ENCODE measurements at places on chromosomes 2 and 18.

- DNase-seq = no peak
Measured at GRCh38 chr2:108363024-108363907, 14.5 kb upstream of the SULT1C4 start.

DNA sequence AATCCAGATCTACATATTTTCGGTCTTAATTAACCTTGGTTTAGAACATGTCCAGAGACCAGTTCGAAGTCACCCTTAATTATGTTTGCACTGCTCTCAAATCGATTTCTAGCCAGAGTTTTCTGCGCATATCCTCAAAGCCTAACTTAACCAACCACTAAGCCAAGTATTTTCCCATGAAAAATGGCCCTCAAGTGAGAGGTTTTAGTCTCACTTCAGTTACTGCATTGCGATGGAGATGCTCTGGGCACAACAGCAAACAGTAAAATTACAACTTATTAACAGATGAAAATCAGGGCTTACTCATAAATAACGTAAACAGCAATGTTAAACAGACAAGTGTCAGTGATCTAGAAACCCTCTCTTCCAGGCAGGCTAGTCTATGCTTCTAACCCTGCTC is 4.5 kb downstream of the RTN4 start:
- no peak for DNase-seq

DNA sequence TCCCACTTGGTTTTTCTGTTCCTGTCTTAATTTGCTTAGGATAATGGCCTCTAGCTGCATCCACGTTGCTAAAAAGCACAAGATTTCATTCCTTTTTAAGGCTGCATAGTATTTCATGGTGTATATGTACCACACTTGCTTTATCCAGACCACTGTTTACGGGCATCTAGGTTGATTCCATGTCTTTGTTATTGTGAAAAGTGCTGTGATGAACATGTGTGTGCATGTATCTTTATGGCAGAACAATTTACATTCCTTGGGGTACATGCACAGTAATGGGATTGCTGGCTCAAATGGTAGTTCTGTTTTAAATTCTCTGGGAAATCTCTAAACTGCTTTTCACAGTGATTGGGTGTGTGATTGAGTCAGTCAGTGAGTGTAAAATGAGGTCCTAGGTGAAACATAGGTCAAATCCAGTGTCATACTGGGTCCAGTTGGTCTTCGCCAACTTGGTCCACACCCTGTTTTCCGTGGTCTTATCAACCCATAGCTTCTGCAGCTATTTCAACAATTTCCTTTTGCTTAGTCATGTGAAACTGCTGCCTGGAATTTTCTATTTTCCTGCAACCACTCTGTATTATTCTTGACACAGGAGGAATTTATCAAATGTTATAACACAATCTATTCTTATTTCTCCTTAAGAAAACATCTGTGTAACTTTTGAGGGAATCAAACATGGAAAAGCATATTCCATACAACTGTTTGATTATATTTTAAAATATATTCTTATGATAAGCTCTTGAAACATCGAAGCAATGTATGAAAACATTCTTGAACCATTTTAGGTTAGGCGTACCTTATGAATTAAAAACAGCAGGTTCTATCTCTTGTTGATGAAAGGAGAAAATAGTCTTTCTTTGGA is 82.9 kb downstream of the ADCYAP1 start:
- DNase-seq = no peak

DNA sequence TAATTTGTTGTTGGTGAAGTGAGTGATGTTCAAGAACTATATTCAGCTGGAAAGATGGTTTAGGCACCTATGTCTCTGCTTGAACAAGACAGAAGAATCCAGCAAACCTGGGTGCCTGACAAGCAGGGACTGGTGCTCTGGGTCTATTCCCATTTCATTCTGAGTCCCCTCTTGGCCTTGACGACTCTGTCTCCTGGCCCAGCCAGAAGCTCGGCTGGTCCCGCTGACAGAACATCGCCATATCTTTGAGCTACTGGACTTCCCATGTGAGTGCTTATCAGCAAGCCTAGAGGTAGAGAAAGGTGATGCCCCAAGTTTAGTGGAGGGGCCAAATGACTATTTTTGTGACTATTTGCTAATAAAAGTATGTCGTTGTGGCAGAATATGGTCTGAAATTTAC is 48.2 kb downstream of the SDC1 start:
- no peak for DNase-seq

- DNase-seq = no peak
Measured at GRCh38 chr2:16791496-16791895, 125.9 kb upstream of the CYRIA start.

DNA sequence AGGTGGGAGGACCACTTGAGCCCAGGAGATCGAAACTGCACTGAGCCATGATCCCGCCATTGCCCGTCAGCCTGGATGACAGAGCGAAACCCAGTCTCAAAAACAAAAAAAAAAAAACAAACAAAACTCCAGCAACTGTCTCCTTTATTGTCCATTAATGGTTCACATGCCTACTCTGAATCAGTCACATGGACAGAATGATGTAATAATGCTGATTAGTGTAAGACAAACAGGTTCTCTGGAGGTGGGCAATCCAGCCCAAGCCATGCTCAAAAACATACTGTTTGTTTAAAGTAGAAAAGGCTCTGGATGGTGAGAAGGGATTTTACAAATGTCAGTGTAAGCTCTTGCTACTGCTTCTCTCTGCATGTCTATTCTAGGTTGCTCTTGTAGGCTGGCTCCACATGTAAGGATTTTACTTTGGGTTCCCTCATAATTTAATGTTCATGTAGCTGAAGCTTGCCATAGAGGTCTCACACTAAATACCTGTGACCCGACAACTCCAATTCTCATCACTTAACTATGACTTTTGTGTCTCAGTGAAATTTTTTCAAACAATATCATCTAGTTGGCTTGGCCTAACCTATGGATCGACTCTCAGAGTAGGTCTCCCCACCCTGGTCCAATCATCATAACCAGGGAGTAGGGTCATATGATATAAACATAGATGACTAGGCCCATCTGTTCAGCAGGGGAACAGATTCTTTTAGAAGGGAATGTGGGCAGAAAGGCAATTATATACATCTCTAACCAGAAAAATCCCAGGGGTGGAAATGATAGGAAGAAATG is 83.9 kb upstream of the SLC39A10 start:
- DNase-seq = no peak

DNA sequence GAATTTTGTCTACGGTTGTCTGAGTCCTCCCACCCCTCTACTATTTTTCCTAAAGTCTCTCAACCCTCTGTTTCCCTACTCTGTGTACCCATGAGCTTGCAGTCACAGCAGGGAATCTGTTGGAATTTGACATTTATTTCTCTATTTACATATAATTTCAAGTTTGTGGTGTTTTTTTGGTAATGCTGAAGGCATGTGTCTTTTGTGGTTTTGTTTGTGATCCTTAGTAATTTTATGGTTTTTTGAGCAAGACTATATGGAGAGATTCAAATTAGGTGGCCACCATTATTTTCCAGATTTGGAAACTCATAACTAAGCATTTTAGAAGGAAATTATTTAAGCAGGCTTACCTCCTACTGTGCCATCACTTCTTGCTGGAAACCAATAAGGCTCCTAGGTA is 27.2 kb upstream of the FBLN7 start:
- no peak for DNase-seq

DNA sequence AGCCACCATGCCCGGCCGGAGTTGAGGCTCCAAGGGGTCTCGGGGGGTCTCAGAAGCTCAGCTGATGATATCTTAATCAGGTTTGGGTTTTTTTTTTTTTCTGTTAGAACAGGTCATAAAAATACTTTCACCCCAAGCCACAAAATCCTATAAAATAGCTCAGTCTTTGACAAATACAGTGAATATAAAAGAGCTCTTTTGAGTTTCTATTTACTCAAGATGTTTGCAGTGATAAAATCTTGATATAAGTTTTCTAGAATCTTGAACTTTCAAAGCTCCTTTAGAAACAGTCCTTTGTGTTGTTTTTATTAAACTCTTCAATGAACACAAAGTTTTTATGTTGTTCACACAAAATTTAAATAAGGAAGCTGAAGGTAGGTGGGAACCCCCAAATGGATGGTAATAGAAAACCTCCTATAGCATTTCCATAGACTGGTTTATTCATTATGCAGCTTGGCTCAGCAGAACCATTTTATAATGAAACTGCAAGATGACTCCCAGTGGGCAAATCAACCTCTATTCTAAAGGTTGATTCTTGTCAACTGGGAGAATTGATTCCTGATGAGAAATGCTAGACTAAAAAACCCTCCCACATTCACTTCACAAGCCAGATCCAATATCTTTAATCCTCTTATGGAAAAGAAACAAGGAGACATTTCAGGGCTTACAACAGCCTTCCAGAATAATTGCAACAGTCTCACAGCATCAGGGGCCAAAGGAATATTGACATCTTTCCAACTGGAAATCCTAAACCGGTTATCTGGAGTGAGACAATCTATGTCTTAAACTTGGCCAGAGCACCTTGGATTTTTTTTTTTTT is 13.6 kb upstream of the NARS1 start:
- no peak for DNase-seq

DNA sequence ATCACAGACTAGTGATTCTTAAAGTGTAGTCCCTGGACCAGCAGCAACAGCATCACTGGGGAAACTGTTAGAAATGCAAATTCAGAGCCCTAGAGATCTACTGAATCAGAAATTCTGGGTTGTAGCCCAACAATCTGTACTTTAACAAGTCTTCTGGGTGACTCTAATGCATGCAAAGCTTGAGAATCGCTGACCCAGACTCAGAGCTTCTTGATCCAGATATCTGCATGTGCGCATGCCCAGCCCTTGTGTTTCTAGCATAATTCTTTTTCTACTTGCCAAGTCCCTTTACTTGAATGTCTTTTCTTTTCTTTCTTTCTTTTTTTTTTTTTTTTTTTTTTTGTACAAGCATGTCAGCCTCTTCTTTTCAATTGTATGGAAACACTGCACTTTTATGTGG is 60.4 kb downstream of the FIGN start:
- DNase-seq = no peak

GRCh38 chr18:48186131-48186766 is 222.9 kb downstream of the ZBTB7C start:
- no peak for DNase-seq

- DNase-seq = no peak
Measured at GRCh38 chr2:230408244-230408842, 7.7 kb upstream of the SP100 start.

GRCh38 chr2:207167099-207167923 is 1.6 kb upstream of the KLF7 start:
- DNase-seq = no peak

DNA sequence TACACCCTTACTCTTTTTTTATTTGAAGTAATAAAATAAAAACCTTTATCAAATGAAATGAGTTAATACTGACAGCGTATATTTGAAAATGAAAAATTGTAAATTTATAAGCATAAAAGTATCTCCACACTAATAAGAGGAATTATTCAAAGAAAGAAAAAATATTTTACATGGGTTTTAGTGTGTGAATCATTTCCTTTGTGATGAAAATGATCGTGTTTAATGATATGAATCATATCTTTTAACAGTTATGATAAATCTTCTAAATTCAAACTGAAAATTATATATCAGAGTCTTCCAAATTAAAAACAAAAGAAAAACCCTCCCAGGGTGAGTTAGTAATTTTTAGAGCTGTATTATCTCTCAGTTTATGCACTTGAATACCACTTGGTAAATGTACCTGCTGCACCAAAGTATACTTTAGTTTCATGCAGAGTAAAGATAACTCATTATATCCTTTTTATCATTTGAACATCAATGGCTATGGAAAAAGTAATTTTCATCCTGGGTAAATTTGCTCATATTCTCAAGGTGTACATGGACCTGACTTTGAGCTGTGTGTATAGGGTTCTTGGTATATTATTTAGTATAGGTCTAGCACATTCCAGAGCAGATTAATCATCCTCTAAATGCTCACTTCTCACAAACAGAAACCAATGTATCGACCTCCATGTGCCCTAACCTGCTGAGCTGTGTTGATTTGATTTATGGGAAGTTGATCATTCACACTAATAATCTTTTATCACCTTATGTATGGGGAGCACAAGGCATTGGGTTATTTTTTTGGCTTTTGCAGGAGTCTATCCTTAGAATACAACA is 98.7 kb upstream of the VWC2L start:
- no peak for DNase-seq

DNA sequence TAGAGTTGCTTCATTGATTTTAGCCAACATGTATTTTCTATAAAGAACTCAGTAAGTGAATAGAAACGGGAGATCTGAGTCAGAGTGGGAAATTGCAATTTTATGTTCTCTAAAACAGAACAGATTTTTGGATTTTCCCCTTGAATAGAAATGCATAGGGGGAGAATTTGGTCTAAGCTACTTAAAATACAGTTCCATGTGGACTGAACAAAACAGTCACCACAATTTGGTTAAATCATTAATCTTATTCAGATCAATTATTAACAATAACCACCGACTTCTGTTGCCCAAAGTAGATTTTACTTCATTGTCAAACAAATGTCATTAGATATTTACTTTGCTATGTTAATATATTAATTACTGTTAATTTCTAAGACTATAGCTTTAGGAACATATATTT is 107.7 kb downstream of the SCG2 start:
- DNase-seq = no peak

DNA sequence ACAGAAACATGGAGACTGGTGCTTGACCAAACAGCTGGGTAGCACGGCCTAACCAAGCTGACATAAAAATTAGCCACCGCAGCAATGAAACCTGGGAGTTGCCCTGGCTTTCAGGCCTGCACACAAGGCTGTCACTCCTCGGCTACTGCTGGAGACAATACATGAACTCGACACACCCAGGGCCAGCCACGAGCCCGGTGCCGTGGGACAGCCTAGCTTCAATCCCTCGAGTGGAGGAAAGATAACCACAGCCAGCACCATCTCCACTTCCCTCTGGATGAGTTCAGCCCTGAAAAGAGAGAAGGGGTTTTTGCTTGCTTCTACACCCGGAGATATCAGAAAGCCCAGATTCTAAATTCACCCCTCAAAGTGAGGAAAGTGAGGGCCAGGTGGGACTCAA is 78.0 kb downstream of the BCL2L11 start:
- DNase-seq = no peak

GRCh38 chr2:27721335-27721734 is 50.2 kb upstream of the MRPL33 start:
- no peak for DNase-seq

DNA sequence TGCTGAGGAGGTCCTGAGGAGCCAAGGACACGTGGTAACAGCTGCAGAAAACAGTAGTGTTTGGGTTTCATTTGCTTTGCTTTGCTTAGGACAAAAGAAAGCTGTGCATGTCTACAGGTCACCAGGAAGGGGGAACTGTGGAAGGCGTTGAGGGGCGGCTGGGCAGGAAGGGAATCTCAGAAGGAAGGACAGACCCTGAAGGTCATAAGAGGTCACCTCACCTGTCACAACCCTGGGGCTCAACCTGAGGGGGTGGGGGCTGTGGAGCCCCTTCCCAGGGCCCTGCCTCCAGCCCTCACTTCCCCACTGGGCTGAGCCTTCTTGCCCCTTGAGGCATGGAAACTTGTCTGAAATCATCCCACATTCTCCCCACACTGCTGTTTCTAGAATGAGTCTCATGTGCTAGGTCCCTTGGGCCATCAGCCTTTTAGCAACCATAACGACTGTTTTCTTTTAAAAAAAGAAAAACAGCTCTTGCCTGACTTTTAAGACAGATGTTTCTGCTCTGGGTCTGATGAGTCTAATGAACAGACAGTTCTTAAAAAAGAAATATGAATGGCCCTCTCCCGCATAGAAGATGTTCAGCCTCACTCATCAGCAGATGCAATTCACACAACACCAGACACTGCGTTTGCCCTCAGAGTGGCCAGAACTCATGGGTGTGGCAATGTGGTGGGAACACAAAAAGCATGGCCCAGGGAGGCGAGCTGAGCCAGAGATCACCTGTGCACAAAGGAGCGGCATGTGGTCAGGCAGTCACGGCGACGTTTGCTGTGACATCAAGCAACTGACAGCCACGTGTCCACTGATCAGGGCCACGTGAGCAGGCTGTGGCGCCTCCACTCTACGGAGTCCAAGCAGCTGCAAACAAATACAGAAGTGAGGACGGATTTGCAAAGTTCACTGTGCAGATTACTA is 84.0 kb downstream of the SEPTIN10 start:
- DNase-seq = no peak

Data from cerebellar nuclear complex (tissue), 1 donor.